Stimulated activated CD4-positive, alpha-beta T cell treated with anti-CD3 and anti-CD28 coated beads, Interleukin-1b, Interleukin-23, amount 100 ng/mL, for 1 hour (primary cell): ENCODE measurements at places on chromosomes 7 and 10.

DNA sequence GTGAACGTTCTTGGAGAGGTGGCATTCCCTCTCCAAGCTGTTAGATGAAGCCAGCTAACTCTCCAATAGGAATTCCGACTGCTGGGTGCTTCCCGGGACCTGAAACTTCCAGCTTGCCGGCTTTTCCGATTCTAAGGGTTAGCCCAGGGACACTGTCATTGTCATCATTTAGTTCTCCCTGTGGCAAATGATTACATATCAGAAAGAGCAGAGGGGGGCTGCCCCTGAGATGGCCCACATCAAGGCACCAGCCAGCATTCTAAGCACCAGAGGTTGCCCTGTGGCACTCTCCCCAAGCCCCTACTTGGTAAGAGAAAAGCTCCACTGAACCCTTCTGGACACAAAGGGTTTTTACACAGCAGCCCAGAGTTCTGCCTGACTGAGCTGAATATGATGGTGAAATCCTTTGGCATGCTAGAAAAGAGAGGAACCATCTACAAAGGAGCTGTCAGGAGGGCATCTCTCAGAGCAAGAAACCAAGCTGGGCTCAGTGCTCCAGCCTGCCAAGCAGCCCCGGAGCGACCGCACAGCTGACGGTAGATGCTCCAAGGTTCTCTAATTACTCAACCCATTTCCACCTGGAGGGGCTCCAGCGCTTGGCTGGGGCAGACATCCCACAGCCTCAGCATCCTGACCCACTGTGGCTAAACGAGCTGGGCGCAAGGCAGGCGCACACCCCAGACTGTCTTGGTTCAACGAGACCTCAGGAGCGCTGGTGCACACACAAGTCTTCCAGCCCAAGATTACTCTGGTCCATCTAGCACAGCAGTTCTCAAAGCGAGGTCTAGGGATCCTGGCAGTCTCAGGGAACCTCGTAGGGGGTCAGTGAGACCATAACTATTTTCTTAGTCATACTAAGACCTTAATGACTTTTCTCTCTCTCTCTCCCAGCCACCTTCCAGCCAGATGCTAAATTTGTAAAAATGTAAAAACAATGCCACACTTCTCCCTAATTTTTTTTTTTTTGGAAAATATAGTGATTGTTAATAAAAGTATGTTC is 160.5 kb downstream of the GFRA1 start:
- DNase-seq, result no peak

DNA sequence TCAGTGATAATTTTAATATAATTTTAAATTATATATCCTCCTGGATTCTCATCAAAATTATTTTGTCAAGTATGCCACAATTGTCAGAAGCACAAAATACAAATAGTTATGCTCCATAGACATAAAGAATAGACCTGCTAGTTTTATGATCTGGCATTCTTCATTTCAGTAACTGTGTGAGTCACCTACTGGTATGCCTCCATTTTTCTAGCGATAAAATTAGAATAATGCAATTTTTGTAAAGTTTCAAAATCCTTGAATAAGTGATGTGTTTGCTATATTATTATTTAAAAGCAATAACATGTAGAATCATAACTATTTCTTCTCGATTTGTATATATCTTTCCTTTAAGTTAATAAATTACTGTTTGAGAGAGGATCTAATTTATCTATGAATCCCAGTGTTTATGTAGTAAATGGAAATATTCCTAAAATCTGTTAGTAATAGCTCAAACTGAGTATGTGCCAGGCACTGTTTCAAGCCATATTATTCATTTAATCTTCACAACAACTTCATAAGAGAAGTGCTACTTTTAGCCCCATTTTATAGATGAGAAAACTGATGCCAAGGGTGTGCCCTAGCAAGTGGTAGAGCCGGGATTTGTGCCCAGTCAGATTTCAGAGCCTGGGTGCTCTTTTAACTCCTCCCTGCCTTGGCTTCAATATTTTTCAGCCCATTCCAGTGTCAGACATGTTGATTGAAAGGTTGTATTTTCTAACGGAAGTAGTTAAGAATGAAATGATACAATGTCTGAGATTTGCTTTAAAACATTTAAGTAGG is 38.4 kb downstream of the NET1 start:
- DNase-seq, result no peak

DNA sequence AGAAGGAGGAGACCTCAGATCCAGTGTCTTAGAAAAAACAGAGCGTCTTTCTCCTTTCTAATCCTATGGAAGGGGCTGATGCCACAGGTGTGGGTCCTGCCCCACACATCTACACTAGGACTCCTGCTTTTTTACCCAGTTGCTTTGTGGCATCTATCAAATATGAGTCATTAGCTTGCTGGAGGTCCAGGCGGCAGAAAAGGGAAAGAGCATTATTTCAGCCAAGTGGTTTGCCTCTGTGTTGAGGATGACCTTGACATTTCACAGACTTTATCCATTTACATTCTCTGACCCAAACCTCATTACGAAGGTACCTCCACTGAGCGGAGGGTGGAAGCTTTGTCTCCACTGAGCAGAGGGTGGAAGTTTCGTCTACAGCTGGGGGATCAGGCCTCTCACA is 308.4 kb upstream of the KLF6 start:
- no peak for DNase-seq

GRCh38 chr7:1015196-1016121 is 28.9 kb upstream of the GPR146 start:
- no peak for DNase-seq

- DNase-seq, result no peak
These were observed 30.4 kb downstream of the GPRIN2 start for GRCh38 chr10:46525824-46526681.

DNA sequence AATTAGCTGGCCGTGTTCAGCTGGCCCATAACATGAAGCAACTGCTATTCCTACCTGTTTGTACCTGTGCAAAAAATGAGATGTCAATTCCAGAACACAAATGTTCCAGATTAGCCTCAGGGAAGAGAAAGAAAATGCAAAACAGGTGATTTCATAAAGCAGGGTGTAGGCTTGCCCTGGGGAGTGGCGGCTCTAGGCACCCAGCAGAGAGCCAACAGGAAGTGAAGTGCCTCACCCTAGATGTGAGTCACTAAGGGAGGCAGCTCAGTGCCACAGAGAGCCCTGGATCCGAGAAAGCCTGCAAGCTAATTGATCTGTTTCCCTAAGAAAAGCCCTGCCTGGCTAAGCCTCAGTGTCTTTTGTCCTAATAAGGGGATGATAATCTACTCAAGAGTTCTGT is 240.0 kb downstream of the ARHGAP21 start:
- DNase-seq, result no peak
